Occipital lobe (tissue), 3 donors: ENCODE measurements at places on chromosomes 2 and 18. TPM values are rescaled to one million over a fixed set of nuclear protein-coding genes. Genes with fewer than 3 reads are reported as not detected.

Gene DTNA
- 54.9 TPM for total RNA-seq

Gene PRKAG3
- not detected for total RNA-seq

Gene SERPINB4
- not detected for total RNA-seq

GRCh38 chr18:24160086-24160485 is 21.2 kb downstream of the CABYR start:
- no peak for DNase-seq

DNA sequence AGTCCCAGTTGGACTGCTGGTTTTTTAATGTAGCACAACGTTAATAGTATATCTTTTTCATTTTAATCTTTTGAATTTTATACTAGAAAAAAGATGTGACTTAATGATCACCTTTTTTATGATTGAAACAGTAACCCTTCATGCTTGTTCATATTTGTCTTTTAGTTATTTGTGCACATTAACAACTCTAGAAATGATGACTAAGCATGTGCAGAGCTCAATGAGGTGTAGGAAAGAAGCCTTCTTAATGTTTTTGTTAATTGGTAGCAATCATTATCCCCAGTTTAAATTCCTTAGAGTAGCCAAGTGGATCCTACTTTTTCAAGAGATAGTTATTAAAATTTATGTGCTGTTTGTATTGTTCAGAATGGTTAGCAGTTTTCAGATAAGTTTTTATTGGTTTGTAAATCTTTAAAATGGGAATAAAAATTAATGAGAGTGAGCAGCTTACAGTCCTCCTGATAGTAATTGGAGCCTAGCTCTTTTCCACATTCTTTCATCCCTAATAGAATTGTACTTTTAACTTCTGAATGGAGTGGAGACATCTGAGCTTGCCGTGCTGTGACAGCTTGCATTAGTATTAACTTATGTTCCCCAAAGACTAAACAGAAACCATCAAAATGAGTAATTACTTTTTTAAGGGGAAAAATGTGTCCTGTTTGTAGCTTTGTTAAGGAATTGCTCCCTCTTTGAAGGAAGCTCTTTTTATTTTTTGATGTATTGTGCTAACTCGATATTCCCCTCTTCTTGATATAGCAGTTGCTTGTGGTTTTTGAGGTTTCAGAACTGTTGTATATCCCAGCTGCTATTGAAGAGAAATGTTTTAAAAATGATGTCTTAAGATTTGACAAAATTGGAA is 17.3 kb downstream of the PIK3C3 start:
- no peak for DNase-seq

GRCh38 chr2:240619506-240620148 is 5.7 kb upstream of the GPR35 start:
- no peak for DNase-seq

DNA sequence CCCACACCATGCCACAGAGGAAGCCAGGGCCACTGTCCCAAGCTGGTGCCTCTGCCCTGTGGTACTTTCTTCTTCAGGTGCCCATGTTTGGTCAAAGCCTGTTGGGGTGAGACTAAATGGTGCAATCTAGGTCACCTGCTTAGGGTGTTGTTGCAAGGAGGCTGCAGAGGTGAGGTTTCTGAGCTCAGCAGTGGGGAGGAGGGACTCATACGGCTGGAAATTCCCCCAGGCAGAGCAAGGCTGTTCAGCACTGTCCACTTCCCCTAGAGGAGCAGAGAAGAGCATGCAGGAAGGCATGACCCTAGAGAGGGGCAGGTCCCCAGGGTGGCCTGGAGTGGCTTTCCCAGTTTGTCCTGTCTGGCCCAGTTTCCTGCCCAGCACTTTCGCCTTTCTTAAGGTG is 211.0 kb downstream of the HAUS1 start:
- DNase-seq, result no peak

- DNase-seq, result no peak
Measured at GRCh38 chr2:10448576-10449485, 704 bp upstream of the ODC1 start.

GRCh38 chr2:29697715-29698114 is 223.7 kb downstream of the ALK start:
- DNase-seq, result no peak
